ENCODE measurements at places on chromosomes 4 and X.

- DNase-seq, result no peak
Measured at GRCh38 chrX:20317873-20318272, 51.2 kb upstream of the RPS6KA3 start.

- peak; percentile 26 for DNase-seq
Measured at GRCh38 chrX:31266203-31267076, 194.6 kb upstream of the FTHL17 start.

DNA sequence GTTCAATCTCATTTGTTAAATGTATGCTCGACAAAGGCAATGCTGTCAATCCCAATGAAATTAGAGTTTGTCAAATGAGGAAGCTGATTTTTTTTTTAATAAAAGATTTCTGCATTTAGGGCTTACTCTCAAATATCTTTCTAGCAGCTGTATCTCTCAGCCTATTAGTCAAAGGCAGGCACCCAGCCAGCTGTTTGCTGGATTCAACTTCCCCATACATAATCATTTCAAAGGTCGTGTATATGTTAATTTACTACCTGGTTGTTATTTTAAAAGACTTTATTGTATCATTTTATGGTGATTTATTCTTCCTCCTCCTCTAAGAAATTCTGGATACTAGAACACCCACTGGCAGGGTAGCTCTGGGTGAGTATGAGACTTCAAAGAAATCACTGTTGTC is 27.1 kb downstream of the RAI2 start:
- DNase-seq, result no peak

GRCh38 chrX:50996930-50997329 is 86.4 kb downstream of the BMP15 start:
- peak; percentile 0 for DNase-seq

GRCh38 chr4:161444626-161445025 is 719.2 kb downstream of the FSTL5 start:
- no peak for DNase-seq

DNA sequence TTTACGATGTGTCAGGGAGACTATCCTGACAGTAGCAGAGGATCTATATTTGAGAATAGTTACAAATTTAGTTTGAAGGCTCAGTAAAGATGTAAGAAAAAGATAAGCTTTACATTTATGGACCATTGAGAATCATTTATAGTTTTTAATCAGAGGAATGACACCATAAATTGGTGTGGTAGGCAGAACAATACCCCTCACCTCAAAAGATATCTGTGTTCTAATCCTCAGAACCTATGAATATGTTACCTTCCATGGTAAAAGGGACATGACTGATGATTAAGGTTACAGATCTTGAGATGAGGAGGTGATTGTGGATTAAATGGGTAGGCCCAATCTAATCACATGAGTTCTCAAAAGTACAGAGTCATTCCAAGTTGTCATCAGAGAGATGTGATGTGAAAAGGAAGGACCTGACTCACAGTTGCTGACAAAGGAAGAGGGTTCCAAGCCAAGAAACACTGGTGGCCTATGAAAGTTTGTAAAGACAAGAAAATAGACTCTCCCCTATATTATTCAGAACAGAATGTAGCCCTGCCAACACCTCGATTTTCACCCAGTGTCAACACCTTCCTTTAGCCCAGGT is 27.0 kb downstream of the EREG start:
- no peak for DNase-seq

GRCh38 chrX:52594658-52595057 is 60.0 kb downstream of the SSX7 start:
- no peak for DNase-seq

DNA sequence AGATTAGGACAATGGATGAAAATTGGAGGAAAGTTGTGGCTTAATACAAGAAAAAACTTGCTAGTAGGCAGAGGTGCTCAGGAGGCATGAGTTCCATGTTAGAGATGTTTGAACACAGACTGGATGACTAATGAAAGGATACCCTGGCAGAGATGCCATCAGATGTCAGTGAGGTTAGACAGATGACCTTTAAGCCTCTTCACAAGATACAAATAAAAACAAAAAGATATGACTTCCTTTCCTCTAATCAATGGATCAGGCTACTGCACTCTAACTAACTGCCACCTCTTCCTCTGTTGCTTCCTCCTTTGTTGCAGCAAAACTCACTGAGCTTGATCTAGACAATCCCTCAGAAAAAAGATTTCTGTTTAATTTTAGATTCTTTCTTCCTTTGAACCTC is 14.7 kb downstream of the STAP1 start:
- peak; percentile 65 for DNase-seq

DNA sequence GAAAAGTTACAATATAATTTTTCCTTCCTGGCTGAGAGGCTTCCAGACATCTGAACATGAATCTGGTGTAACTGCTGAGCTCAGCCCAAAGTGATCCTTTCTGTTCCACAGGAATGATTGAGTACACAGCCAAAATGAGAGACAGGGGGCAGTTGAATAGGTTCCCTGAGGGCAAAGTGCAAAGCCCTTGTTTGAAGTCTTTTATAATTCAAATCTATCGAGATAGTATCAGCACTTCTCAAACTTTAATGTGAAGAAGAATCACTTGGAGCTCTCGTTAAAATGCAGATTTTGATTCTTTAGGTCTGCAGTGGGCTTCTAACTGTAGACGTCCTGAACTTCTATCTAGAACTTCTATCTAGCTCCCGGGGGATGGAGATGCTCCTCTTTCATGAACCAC is 54.4 kb upstream of the BMP2K start:
- no peak for DNase-seq

DNA sequence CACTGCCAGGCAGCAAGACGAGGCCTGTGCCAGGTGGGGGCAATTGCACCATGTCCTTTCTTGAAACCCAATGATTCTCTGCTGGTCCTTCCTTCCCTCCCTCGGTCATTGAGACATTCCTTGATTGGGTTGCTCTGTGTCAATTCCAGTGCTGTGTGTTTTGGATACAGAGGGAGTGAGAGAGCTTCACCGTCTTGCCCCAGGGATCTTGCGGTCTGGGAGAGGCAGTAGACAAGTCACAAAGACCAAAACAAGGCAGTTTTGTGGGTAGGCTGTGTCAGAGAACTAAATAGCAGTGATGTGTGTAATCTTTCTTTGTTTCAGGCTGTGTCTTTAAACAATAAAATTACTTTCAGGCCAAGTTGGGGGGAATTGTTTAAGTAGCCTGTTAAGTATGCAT is 38.8 kb upstream of the TADA2B start:
- no peak for DNase-seq

DNA sequence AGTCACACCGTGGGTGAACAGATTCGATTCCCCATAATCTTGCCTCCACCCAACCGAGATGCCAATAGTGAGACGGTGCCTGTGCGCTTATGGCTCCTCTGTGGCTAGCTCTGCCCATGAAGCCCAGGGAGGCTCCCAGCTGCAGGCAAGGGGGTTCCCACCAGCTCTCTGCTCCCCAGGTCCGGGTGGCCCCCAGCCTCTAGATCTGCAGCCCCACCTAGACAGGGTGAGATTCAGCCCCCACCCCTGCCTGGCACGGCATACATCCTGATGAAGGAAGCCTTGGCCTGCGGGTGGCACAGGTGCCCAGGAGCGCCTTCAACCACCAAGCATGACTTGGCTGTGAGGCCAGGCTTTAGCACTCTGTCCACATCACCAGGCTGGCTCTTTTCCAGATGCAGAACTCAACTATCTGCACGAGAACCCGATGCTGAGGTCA is 40.6 kb downstream of the WDR1 start:
- DNase-seq, result no peak

DNA sequence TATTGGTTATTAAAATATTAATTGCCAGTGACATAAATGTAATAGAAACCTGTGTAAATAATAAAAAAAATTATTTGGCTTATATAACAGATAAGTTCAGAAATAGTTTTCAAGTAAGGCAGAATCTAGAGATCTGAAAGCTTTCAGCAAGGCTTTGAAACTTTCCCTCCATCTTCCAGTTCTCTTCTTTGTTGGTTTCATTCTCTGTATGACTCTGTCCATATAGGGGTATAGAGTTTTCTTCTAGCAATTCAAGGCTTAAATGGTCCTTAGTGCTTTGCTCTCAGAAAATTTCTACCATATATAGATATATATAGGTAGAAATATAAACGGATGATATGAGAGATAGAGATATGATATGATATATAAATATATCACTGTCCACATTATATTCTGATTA is 160.5 kb upstream of the GABRA2 start:
- DNase-seq, result no peak

- no peak for DNase-seq
Measured at GRCh38 chr4:89404530-89404929, 96.9 kb upstream of the GPRIN3 start.

- DNase-seq, result no peak
Measured at GRCh38 chrX:46841346-46841745, 4.5 kb downstream of the RP2 start.

DNA sequence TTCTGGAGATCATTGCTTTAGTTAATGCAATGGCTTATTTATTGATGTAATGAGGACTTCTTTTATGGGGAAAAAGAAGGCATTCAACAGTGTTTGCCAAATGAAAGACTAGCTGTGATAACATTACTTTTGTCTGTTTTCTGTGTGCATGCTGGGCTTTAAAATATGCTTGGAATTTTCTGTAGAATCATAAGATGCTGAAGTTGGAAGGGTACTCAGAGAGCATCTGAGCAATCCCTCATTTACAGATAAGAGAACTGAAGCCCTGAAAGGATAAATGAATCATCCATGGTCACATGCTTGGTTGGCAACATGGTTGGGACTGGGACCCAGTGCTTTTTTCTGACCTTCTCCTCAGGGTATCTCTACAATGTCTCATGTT is 31.4 kb upstream of the PITX2 start:
- no peak for DNase-seq

- DNase-seq, result no peak
Measured at GRCh38 chr4:65918212-65918611, 247.9 kb upstream of the EPHA5 start.

DNA sequence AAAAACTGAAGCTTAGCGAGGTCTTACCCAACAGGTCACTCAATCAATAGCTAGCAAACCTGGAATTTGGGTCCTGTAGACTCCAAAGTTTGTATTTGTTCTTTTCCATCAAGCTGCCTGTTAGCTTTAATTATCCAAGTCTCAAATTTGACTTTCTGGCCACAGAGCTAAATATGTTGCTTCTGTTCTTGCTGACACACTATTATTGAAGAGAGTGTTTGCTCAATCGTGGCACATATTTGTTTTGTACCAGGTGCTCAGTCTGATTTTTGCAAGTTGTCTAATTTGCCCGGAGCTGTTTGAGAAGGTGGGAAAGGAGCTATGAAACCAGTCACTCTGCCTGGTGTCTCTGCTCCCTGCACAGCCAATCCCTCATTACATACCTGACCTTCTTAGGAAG is 41.7 kb upstream of the FRMD7 start:
- no peak for DNase-seq

DNA sequence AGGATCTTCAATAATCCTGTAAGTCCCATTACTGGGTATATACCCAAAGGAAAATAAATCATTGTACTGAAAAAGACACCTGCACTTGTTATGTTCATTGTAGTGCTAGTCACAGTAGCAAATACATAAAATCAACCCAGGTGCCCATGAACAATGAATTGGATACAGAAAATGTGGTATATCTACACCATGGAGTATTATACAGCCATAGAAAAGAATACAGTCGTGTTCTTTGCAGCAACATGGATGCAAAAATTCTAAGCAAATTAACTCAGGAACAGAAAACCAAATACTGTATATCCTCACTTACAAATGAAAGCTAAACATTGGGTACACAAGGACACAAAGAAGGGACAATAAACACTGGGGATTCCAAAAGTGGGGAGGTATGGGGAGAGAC is 100.8 kb upstream of the BMP2K start:
- no peak for DNase-seq

DNA sequence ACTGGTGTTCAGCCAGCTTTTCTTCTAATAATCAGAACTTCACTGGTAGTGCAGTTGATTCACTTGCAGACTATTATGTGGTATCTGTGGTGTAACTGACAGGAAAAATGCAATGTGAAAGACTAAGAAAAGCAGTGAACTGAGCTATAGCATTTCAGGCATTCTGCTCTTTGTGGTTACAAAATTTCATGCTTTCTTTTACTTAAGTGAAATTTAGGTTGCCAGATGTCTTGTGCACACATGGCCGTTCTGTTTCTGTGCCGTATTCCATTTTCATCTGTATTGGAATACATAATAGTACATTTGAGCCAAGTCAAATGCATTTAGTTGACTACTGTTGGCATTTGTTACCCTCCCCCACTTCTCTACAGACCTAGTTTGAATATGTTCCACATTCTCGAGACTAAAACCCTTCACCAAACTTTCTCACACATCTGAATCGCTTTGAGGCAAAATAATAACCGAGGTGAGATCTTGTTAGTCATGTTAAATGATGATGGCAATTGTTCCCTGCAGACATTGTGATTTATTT is 8.2 kb downstream of the RTL3 start:
- peak; percentile 67 for DNase-seq

- peak; percentile 13 for DNase-seq
Measured at GRCh38 chr4:26607776-26608175, 23.9 kb downstream of the TBC1D19 start.

GRCh38 chrX:106902684-106903083 is 457 bp downstream of the RIPPLY1 start:
- no peak for DNase-seq

DNA sequence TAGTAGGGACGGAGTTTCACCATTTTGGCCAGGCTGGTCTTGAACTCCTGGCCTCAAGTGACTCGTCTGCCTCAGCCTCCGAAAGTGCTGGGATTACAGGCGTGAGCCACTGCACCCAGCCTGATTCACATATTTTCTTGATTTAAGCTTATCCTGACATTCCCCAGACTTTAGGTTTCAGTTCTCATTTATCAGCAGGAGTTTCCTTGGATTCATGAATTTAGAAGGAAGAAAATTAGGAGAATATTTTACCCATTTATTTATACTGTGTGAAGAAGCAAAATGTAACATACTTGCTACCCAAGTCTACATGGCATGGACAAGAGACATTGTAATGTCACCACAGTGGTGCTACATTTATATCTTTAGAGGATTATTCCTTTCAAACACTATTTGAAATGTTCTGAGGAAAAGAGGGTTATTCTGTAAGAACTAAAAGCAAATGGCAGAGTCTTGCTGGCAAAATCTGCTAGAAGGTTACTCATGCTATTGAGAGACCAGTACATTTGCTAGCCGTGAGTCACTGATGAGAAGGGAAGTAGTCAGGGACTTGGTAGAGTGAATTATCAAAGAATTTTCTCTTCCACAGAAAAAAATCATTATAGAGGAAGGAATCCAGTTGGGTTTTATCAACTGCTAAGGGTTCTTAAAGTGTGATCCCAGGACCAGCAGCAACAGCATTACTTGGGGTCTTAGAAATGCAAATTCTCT is 26.1 kb upstream of the CFAP299 start:
- no peak for DNase-seq

DNA sequence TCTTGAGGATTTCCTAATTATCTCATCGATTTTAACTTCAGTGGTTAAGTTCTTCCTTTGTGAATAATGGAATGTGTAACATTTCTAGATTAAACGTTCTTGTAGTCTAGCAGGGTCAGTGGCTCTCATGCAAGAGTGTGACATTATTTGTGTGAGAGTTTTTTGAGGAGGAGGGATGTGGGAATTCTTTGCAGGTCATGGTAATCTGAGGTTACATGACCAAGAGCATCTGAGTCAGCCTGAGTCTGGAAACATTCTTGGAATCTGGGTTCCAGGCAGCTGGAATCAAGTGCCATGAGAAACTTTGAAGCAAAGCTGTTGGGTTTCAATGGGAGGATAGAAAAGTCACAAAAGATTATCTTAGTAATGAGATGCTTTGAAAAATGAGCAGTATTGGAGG is 49.5 kb downstream of the GK start:
- DNase-seq, result no peak

Measured in hematopoietic multipotent progenitor cell treated with erythropoietin and hydrocortisone succinate and interleukin-3 and kit ligand, for 6 days (in vitro differentiated cells).